H54 (cell line): ENCODE measurements at places on chromosomes 5 and 9.
A peak's percentile ranks its signal among the peaks of the same experiment; 100 is the strongest.

DNA sequence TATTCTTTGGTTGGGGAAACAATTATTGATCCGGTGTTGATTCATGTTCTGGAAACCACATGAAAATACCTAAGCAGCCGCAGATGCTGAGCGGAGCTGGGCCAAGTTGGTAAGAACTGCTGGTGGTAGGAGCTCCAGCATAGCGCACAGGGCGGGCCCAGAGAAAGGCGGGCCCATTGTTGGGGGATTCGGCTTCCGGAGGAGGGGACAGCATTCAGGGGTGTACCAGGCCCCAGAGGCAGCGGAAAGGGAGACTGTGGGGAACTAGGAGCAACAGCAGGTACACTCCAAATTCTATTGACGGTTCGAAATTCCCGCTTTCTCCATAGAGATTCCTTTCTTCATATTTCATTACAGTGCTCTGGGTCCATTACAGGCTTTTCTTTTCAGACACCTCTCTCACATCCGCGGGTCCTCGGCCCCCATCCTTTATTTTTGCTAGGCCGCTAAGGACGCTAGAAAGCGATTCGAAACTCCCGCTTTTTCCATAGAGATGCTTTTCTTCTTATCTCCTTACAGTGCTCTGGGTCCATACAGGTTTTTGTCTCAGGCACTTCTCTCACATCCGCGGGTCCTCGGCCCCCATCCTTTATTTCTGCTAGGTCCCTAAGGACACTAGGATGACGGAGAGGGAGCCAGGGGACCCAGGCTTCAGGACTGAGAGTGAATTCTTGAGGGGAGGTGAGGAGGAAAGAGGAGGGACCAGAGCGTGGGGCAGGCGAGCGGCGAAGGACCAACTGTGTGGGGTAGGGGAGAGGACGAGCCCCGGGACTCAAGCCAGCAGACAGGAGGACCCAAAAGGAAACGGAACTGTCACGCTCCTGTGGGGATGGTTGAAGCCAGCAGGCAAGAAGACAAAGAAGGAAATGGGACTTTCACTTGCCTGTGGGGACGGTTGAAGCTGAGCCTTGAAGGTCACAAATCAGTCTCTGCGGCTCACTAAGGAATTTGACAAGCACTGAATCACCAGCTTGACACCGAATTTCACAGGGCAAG is at the start of gene CCDC152:
Gene CCDC152 (plus strand): TSS at position 213 of the 996 bp plus-strand sequence. CDS start 2,304 bp downstream, outside the sequence.
- no peak for DNase-seq

GRCh38 chr5:93571114-93571949 is 9.7 kb downstream of the NR2F1-AS1 start:
- DNase-seq, result no peak

DNA sequence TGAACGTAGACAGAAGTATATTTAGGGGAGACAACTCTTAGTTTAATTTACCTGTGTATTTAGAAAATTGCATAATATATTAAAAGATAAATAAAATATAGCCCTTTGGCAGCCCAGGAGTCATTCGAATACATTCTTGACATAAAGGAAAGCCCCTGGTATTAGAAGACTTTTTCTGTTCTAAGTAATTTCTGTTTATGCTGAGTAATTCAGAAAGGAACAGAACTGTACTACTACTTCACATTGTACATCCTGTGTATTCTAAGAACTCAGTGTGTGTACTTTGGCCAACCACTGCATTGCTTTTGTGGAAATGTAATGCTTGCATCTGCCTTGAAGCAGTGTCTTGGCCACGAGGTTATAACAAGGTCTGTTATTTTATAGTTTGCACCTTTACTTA is 136.4 kb downstream of the KDM4C start:
- DNase-seq, result no peak

GRCh38 chr5:56175488-56175887 is 57.6 kb downstream of the ANKRD55 start:
- DNase-seq, result peak; percentile 26

GRCh38 chr5:94125107-94125506 is 383.7 kb upstream of the POU5F2 start:
- no peak for DNase-seq
